GM13977 (cell line): ENCODE measurements at places on chromosomes 2 and 18.

DNA sequence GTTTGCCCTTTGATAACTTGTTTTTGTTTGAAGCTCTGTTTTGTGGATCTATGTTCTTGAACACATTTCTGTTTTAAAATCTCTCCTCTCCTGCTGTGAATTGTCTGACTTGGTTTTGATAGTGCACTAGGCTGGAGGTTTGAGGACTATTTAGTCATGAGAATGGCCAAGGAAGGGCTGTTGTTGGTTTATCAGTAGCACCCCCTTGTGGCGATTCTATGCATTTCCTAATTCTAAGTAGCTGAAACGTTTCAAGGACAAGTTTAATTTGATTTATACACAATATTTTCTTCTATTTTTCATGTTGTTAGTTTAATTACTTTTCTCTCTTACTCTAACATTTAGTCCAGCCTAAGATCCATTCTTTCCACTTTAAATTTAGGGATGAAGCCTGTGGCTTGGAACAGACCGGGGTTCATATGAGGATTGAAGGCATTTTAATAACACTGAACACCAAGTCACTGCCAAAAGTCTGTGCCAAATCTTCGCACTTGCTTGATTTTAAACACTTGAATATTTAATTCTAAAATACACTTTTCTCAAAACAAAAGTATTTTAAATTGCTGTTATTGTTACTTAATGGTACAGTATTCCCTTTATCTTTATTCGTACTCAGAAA is 166.0 kb downstream of the SOCS6 start:
- DNase-seq: peak; percentile 54

DNA sequence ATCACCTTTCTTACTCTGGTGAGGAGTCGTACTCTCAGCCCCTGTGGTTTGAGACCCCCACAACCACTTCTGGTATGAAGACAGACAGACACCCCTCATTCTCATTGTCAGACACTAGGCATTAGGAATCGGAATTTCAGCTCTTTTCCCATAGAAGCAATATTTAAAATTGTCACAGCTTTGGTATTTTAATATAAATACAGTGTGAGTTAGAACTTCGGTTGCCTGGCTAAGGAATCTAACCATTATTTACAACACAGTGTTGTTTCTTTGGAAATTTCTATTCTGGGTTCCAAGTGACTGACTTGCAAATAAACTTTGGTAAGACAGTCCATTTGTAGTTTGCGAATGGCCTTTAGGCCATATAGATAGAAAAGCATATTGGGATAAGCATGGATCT is 318.1 kb downstream of the PARD3B start:
- DNase-seq: no peak

- no peak for DNase-seq
Observed at GRCh38 chr2:120930864-120931263, 195.2 kb downstream of the GLI2 start.

- DNase-seq: no peak
Observed at GRCh38 chr2:108787216-108787541, 608 bp downstream of the CCDC138 start.

DNA sequence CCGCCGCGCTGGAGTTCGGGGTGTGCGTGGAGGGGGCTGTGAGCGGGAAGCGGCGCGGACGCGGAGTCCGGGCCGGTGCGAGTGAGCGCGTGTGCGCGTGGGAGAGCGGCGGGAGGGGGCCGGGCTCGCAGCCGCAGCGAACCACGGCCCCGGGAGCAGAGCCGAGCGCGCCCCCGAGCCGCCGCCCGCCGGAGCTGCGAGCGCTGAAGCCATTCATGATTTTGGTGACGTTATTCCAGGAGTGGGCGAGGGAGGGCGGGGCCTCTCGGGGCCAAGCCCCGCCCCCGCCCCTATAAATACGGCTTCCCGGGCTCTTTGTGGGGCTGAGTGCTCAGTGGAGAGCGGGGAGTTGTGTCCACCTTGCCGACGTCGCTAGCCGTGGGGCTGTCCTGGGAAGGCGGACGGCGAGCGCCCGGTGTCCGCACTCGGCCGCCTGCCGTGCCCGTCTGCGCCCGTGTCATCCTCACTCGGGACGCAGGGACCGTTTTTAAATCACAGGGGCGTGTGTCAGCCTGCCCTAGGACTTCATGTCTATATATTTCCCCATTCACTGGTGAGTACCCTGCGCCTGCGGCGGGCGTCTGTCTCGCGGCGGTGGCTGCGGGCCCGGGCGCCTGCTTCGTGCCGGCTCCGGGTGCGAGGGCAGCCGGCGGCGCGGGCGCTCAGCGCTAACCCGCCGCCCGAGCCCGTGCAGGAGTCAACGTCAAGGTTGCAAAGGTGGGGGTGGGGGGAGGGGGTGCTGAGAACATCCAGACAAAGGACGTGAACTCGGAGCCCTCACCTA is at the start of gene LBH:
TSS of gene LBH (plus strand) at position 323 of the 784 bp plus-strand sequence. CDS start at position 528, 205 bp downstream.
- DNase-seq: peak; percentile 94

GRCh38 chr2:200431996-200432705 is 77.7 kb downstream of the KCTD18 start:
- DNase-seq: no peak

- DNase-seq: no peak
Observed at GRCh38 chr2:148622366-148622765, 22.2 kb upstream of the EPC2 start.

GRCh38 chr18:75742516-75742915 is 315.0 kb upstream of the SMIM21 start:
- DNase-seq: no peak

GRCh38 chr2:168758970-168759820 is 43.2 kb upstream of the NOSTRIN start:
- DNase-seq: peak; percentile 54

GRCh38 chr2:191435141-191435540 is 189.9 kb downstream of the MYO1B start:
- DNase-seq: no peak

DNA sequence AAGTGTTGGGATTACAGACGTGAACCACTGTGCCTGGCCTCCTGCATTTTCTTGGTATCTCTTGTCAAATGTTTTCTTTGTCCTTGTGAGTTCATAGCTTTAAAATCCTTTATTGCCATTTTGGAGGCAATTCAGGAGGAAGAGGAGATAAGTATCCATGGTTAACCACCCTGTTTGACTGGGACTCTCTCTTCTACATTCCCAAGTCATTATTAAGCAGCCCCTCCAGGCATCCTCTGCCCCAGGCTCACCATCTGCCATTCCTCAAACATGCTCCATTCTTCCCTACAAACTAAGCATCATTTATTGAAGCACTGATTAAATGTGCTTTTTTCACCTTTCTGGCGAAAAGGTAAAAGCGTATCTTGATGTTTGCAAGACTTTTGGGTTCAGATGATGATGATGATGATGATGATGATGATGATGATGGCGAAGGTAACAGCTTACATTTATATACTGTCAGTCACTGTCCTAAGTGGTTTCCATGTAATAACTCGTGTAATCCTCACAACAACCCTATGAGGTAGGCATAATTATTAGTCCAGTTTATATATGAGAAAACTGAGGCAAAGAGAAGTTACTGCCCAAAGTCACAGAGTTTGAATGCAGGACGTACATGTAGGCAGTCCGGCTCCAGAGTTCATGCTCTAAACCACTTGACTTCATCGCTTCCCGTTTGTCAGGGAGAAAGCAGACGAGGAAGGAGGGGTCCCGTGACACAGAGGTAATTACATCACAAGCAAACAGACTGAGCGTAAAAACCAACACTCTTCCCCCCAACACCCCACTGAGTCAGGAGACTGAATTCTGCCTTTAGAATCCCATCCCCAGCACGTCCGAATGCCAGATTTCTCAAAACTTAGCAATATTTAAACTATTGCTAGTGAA is 69.7 kb upstream of the ACKR3 start:
- no peak for DNase-seq

DNA sequence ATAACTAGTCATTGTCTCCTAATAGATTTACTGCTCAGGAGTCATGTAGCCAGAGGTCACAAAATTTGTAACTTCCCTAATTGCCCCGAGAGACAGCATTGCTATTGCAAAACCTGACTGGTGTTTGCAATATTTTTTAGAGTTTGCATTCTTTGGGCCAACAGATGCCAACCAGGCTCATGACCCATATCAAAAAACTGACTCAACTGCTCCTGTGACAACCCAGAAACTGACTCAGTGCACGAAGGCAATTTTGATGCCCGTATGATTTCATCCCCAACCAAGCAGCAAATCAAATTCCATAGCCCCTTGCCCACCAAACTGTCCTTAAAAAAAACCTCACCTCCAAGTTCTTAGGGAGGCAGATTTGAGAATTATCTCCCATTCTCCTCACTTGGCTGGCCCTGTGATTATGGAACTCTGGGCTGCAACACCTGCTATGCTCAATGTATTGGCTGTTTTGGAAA is 951.3 kb downstream of the TSN start:
- DNase-seq: no peak

GRCh38 chr2:230865307-230865765 is 594 bp downstream of the ITM2C start:
- DNase-seq: no peak
